ENCODE measurements at places on chromosomes 4 and X. TPM values are rescaled to one million over a fixed set of nuclear protein-coding genes. Genes with fewer than 3 reads are reported as not detected.

Gene CXorf51A
- total RNA-seq, result not detected

Gene BEX5
- not detected for total RNA-seq

GRCh38 chr4:122178961-122179360 lies 26.8 kb downstream of the BLTP1 start:
- H3K36me3 ChIP-seq, result peaks cover 78% of the 10 kb centered on the region
- H3K4me3 ChIP-seq, result no peak overlapping the region
- H3K27me3 ChIP-seq, result no peaks in the 10 kb centered on the region
- H3K27ac ChIP-seq, result no peak overlapping the region

DNA sequence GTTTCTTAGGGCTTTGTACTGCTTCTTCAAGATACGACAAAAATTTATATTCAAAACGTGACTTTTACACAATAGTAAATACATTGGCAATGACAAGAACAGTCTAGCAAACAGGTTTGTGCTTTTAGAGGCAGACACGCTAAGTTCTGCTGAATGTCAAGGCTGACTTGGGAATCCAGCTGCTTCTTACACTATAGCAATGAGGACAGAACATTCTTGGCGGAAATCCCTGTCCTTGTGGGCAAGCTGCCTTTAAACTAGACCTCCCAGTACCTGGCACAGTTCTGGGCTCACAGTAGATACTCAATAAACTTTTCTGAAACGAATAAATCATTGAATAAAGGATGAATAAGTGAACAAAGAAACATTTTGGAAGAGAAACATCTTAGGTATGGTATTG lies 148.2 kb downstream of the RASL11B start:
- no peaks in the 10 kb centered on the region for H3K36me3 ChIP-seq
- H3K4me1 ChIP-seq, result no peaks in the 10 kb centered on the region
- DNase-seq, result peak; percentile 57
- H3K27ac ChIP-seq, result no peak overlapping the region
- H3K4me3 ChIP-seq, result no peak overlapping the region

GRCh38 chr4:10495651-10496050 lies 38.4 kb upstream of the ZNF518B start:
- no peaks in the 10 kb centered on the region for H3K36me3 ChIP-seq
- H3K27ac ChIP-seq, result no peak overlapping the region
- no peaks in the 10 kb centered on the region for H3K4me1 ChIP-seq
- no peak overlapping the region for H3K4me3 ChIP-seq
